ENCODE measurements at places on chromosomes 16 and 17. TPM values are rescaled to one million over a fixed set of nuclear protein-coding genes. Genes with fewer than 3 reads are reported as not detected.

GRCh38 chr17:79666111-79666510 is 55.3 kb upstream of the RBFOX3 start:
- DNase-seq = no peak

GRCh38 chr17:15744885-15745284 is 12.8 kb downstream of the TBC1D26 start:
- no peak for DNase-seq

Gene ASGR1
- total RNA-seq = 8.0 TPM

DNA sequence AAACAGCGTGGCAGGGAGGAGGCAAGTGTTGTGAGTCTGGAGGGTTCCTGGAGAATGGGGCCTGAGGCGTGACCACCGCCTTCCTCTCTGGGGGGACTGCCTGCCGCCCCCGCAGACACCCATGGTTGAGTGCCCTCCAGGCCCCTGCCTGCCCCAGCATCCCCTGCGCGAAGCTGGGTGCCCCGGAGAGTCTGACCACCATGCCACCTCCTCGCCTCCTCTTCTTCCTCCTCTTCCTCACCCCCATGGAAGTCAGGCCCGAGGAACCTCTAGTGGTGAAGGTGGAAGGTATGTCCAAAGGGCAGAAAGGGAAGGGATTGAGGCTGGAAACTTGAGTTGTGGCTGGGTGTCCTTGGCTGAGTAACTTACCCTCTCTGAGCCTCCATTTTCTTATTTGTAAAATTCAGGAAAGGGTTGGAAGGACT is at the start of gene CD19:
Gene CD19 (plus strand): TSS at position 171 of the 425 bp plus-strand sequence. CDS start 30 bp downstream, at position 201.
- DNase-seq = no peak

DNA sequence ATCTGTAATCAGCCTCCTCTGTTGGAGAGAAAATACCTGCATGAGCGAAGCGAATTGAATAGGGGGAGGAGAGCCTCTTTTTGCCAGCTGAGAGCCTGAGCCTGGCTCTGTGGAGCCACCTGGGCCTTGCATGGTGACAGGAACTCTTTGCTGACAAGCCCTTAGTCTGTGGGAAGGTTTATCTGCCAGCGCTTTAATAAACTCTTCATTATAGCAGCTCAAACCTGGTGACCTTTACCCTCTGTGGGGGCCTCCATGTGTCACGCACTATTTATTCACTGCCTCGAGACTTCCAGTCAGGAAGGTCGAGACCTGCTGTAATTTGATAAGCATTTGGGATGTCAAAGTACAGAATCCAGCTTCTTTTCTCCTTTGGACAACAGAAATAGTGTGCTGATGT is 282.6 kb downstream of the CBLN1 start:
- no peak for DNase-seq

Gene CPHXL2
- not detected for total RNA-seq

DNA sequence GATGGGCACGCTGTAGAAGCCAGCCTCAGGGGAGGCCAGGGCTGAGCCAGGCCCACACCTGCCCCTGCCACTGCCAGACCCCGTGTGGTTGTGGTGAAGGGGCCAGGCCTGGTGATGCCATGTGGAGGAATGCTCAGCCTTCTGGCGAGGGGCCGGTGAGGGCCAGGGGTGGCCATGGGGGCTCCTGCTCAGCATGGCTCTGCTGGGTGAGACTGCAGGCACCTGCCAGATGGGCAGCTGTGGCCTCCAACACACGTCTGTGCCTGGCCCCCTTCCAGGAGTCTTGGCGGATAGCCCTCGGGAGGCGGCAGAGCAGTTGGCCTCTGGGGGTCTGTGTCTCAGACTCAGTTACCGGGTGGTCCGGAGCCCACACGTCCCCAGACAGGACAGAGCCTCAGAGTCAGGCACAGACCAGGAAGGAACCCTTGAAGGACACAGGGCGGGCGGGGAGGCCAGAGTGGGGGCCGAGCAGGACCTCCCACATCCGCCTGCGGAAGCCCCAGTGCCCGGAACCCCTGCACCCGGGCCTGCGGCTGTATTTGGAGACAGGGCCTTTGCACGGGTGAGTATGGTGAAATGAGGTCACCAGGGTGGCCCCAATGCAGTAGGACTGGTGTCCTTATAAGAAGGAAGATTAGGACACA is 22.5 kb upstream of the CHMP6 start:
- no peak for DNase-seq

DNA sequence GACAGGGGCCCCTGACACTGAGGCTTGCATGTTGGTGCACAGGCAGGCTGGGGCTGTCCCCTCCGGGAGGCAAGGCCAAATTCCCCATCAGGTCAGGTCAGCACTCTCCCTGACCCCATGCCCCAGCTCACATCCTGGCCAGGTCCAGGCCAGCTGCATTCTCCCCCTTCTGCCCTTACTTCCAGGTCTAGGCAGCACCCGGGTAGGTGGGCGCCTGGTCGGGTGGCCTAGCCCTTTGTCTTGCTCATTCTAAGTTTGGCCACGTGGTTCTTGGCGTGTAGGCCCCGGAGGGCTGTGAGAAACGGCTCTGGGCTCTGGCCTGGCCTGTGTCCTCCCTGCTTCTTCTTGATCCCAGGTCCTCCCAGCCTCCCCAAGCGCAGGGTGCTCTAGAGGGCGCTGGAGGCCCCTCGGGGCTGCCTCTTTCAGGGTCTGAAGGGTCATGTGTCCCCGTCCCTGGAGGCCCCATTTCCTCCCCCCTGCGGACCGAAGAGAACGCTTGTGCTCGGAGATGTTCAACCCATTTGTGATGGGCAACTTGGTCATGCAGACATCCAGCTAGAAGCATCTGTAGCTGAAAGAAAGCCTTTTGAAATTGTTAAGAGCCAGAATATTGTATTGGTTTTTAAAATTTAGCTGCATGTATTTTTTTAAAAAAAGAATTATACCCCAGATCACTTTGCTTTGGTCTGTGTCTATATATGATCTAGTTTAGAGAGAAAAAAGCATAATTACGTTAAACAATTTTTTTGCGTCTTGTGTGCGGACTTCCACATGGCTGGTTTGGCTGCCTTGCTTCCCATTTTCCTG is 6.7 kb downstream of the BAHCC1 start:
- peak; percentile 75 for DNase-seq

Gene KRTAP4-3
- not detected for total RNA-seq

GRCh38 chr17:44848257-44848795 is 643 bp downstream of the HIGD1B start:
- DNase-seq = no peak

DNA sequence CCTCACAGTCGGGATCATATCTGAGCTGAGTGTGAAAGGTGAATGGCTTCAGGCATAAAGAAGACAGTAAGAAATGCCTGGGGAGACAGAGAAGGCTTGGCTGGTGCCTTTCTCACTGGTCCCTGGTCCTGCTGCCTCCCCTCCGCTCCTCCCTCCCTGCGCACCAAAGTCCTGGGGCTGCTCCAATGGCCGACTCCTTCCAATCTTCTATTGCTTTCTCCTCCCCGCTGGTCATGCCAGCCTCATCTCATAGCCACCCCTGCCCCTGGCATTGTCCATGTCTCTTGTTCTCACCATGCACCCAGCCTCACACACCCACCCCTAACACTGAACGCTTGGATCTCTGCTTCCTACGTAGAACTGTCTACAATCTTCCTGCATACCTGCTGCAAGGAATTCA is 18.0 kb downstream of the TLE7 start:
- no peak for DNase-seq

- DNase-seq = peak; percentile 71
Measured at GRCh38 chr17:82767041-82767754, 15.3 kb downstream of the TBCD start.

Gene PAQR4
- total RNA-seq = 49.7 TPM

Gene CDK3
- total RNA-seq = 10.0 TPM

Gene DHX38
- 77.7 TPM for total RNA-seq

DNA sequence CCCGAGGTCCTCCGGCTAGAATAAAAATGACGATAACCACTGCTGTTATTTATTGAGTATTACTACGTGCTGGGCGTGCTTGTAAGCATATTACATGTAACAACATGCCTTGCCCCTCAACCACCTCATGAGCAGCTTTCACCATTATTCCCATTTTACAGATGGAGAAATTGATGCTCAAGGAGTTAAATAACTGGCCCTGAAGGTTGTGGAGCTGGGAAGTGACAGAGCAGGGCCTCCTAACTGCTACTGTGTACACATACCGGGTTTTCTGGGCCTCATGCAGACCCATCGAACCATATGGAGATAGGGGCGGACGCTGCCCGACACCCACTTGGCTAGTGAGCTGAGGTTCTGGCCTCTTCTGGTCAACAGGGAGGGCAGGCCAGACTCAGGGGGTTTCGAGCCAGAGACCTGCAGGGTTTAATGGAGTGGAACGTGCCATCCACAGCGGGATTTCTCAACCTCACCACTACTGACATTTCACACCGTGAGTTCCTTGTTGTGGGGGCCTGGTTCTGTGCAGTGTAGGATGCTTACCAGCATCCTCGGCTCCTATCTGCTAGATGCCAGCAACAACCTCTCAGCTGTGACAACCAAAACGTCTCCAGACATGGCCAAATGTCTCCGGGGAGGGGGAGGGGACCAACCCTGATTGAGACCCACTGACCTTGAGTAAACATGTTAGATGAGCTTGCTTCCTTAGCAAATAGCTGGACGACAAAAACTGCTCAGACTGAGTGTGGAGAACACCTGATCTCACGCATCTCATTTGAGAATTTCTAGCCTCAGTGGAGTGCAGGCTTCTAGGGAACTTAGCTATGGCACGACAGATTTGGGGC is 432.0 kb downstream of the SLC39A11 start:
- no peak for DNase-seq

GRCh38 chr17:70080541-70081347 is 5.7 kb downstream of the KCNJ16 start:
- DNase-seq = no peak

- no peak for DNase-seq
Measured at GRCh38 chr17:55704401-55704800, 18.3 kb downstream of the TMEM100 start.

- no peak for DNase-seq
Measured at GRCh38 chr17:43175213-43176118, 4.5 kb downstream of the NBR1 start.

Gene ZNF48
- 21.6 TPM for total RNA-seq

Gene MYH2
- total RNA-seq = 1.9 TPM

GRCh38 chr16:7456211-7456610 is 123.6 kb downstream of the RBFOX1 start:
- no peak for DNase-seq

DNA sequence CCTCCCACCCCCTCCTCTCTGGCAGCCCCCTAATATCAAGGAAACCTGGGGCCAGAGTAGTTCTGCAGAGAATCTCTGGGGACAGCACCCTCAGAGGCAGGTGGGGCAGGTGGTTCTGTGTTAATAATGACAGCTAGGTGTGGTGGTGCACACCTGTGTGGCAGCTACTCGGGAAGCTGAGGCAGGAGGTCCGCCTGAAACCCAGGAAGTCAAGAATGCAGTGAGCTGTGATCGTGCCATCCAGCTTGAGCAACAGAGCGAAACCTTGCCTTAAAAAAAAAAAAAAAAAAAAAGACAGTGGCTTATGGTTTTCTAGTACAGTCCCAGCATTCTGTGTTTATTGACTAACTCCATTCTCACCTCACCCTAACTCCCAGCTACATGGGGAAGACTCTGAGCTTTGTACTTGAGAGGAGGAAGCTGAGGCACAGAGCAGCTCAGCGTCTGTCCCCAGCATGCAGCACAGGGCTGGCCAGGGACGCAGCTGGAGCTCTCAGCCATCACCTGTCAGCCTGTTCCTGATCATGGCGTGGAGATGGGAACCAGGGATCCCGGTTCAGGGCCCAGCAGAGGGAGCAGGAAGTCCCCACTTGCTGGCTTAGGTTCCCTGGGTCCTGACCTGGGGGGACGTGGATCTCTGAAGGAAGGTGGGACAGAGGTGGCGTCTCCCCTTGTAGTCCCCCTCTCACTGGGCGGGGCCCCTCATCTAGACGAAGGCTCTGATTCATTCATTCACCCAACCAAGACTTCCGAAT is 6.1 kb downstream of the DBNDD1 start:
- no peak for DNase-seq

GRCh38 chr17:78357177-78357586 is 2.7 kb downstream of the SOCS3 start:
- no peak for DNase-seq

Gene CYGB
- total RNA-seq = 0.61 TPM

GRCh38 chr17:43721537-43722268 is 36.9 kb downstream of the SOST start:
- DNase-seq = no peak

- peak; percentile 92 for DNase-seq
Measured at GRCh38 chr16:48385253-48386150, at the start of gene SIAH1. Gene SIAH1, minus strand, starts transcription at chr16:48385413. Its CDS starts 22,985 bp downstream, at chr16:48362428.

DNA sequence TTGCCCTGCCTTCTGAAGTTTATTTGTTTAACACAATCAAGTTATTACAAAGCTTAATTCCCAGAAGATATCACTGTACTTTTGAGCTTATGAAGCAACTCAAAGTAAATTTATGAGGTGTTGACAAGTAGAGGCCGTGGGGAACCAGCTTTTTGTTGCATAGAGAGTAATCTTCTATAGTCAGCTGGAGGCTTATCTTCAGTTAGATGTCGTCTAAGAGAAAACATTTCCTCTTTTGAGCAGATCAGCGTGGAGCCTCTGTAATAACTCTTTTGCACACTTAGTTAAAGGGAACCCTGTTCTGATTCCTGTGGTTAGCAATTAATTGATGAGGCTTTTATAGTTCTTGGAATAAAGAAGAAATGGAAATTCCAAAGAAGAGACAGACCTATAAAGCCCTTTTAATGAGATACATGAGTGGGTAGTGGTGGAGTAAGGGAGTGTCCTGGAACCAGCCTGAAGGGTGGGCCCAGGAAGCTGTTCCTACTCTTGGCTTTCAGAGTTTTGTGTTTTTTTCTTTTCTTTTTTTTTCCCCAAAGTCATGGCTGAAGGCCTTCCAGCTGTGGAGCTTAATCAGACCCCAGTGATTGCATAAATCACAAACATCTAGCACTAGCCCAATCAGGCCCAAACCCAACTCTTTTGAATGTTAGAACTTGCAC is 28.9 kb upstream of the MAP3K14 start:
- peak; percentile 93 for DNase-seq

Gene LAT
- total RNA-seq = 5.5 TPM

- DNase-seq = no peak
Measured at GRCh38 chr16:20865420-20866131, 34.6 kb downstream of the DCUN1D3 start.

GRCh38 chr16:8721336-8722024 is 47.1 kb downstream of the ABAT start:
- no peak for DNase-seq
